ENCODE measurements at places on chromosomes 12 and 14.

GRCh38 chr12:574475-575128, 88.6 kb downstream of the NINJ2 start:
- no peak for DNase-seq

DNA sequence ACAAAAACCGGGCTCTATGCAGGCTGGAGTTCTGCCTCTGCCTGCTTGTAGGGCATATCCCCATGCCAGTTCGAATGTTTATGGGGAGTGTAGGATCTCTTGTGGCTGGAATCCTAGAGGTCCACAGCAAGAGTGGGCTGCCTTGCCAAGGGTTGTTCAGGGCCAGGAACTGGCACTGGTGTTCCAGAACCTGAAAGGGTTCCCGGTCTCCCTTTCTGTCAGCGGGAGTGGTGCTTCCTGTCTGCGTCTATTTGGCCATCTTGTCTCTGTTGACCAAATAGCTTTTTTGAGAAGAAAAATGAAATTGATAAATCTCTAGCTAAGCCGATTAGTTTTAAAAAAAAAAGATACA, 17.8 kb downstream of the OLR1 start:
- DNase-seq = no peak

GRCh38 chr12:21502164-21502496, 541 bp downstream of the GOLT1B start:
- DNase-seq = no peak

- no peak for DNase-seq
These were observed 145.4 kb upstream of the SRRM4 start for GRCh38 chr12:118835926-118836325.

GRCh38 chr12:132955094-132956010, 754 bp downstream of the ZNF605 start:
- no peak for DNase-seq

GRCh38 chr14:68734231-68734732, 58.6 kb downstream of the ZFP36L1 start:
- DNase-seq = no peak

DNA sequence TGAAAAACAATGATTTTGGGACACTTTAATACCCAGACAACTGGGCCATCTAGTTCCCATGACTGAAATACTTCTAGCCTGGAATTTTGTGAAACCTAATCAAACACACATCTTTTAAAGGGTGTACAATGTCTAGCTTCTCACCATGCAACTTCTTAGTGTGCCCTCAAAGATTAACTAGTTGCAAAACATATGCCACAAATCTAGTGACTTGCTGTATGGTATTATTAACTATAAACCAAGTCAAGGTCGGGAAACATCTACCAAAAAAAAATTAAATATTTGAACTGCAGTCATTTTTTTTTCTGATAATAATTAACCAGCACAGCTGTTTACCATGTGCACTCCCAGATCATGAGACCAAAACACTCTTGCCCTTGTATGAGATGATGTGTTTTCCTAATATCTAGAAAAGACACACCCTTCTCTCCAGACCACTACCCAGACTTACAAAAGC, 171.8 kb upstream of the FOXN3 start:
- no peak for DNase-seq

GRCh38 chr14:95759941-95760340, 46.0 kb upstream of the TCL1A start:
- no peak for DNase-seq

GRCh38 chr12:50059440-50060119, 2.2 kb downstream of the ASIC1 start:
- DNase-seq = no peak

- DNase-seq = no peak
These were observed 314.5 kb upstream of the LMO3 start for GRCh38 chr12:16920451-16920850.

- no peak for DNase-seq
These were observed 95.8 kb downstream of the ITPK1 start for GRCh38 chr14:93019970-93020369.

- DNase-seq = no peak
These were observed 64.4 kb downstream of the RGS6 start for GRCh38 chr14:71996610-71997009.

GRCh38 chr12:1287446-1287975, 296.5 kb downstream of the ERC1 start:
- no peak for DNase-seq

DNA sequence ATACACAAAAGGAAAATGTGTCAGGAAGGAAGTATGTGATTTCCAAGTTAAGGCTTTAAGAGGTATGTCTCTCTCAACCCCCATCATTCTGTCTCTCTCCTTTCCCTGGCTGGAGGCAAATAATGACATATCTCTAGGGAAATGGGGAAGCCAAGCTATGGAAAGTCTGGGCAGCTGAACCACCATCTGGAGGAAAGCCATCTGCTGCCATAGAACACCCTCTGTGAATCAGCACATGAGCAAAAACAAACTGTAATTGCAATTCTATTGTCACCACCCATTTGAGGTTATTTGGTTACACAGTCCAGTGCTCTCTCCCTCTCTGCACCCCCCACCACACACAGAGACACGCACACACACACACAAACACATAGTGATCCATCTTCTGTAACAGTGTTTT, 766.2 kb downstream of the FLRT2 start:
- no peak for DNase-seq

GRCh38 chr12:116799955-116800354, 61.8 kb downstream of the RNFT2 start:
- DNase-seq = no peak

GRCh38 chr14:69896080-69896479, 16.9 kb downstream of the SMOC1 start:
- no peak for DNase-seq

- DNase-seq = no peak
These were observed 1.1 kb downstream of the SERPINA1 start for GRCh38 chr14:94387051-94388026.

DNA sequence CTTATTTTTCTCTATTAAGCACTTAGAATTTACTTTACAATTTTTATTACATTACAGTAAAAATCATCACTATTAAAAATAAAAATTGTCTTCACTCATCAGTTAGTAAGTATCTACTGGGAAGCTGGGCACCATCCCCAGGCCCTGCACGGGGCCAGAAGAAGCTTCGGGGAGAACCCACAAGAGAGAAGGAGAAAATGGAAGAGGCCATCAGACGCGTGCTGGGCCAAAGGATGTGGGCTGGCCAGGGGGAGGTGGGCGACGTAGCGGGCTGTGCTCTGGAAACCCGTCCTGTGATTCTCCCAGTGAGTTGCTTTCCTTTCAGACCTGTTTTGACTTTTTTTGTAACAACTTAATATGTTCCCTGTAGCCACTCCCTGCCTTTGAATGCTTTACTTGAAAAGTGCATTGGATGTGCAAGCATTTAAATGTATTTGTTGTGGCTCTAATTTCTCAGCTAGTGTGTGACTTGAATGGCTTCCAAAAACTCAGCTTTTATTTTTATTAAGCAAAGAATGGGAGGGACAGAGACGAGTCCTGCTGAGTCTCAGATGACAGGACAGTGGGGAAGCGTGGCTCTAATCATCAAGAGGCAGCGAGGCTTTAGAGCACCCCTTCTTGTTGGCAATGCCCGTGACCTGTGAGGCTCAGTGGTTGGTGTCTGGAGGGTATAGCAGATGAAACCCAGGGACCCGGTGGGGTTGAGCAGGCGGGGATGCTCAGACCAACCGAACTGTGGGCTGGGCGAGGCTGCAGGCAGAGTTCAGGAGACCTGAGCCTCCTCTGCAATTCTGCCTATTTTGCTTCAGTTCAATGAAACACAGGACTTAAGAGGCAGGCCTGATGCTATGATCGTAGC, 38.8 kb downstream of the SYNE3 start:
- DNase-seq = no peak

Data from activated naive CD4-positive, alpha-beta T cell (primary cell).